Amygdala (tissue), 56 donors: ENCODE measurements at places on chromosomes 11 and 22.

- no peak for DNase-seq
Observed at GRCh38 chr11:121448431-121448941, 3.6 kb upstream of the SORL1 start.

GRCh38 chr11:70339066-70339465, 59.3 kb upstream of the CTTN start:
- no peak for DNase-seq

- DNase-seq, result no peak
Observed at GRCh38 chr11:66115638-66116301, 45.7 kb downstream of the PACS1 start.

- no peak for DNase-seq
Observed at GRCh38 chr22:17403906-17404305, 34.6 kb downstream of the CECR2 start.

GRCh38 chr11:65786786-65787636, at the start of gene OVOL1:
TSS of gene OVOL1 (plus strand) at chr11:65787063. CDS start at chr11:65787374, 311 bp downstream.
- DNase-seq, result no peak

- DNase-seq, result no peak
Observed at GRCh38 chr22:23526596-23527316, 53.3 kb downstream of the IGLL1 start.

DNA sequence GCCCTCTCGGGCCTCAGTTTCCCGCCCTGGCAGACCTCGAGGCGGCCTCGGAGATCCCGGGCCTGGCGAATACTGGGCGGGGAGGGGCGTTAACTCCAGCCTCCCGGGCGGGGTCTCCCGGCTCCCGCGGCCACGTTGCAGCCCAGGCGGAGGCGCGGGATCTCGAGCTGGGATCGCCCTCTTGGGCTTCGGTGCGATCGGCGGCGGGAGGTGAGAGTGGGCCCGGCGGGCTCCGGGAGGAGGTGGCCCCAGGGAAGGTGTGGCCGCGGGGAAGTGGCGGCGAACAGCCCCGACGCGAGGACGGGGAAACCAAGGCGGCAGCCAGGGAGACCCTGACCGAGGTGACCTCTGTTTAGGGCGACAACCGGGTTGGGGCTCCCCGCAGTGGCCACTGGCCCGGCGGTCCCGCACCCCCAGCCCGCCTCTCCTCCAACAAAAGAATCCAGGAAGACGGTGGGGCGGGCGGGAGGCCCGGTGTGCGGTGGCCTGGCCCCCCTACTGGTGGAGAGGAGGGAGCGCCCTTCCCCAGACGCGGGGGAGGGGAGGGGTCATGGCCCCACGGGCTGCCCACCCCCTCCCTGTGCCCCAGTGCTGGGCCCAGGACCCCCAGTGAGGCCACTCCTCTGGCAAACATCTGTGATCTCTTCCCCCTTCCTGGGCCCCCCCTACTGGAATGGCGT, at the start of gene PHETA2:
Gene PHETA2 (plus strand): TSS at position 117 of the 680 bp plus-strand sequence. CDS start 3,046 bp downstream, outside the sequence.
- DNase-seq, result no peak

GRCh38 chr11:121212536-121213361, 79.8 kb upstream of the SC5D start:
- DNase-seq, result no peak

GRCh38 chr22:49014227-49015201, 813.2 kb downstream of the BRD1 start:
- DNase-seq, result no peak

DNA sequence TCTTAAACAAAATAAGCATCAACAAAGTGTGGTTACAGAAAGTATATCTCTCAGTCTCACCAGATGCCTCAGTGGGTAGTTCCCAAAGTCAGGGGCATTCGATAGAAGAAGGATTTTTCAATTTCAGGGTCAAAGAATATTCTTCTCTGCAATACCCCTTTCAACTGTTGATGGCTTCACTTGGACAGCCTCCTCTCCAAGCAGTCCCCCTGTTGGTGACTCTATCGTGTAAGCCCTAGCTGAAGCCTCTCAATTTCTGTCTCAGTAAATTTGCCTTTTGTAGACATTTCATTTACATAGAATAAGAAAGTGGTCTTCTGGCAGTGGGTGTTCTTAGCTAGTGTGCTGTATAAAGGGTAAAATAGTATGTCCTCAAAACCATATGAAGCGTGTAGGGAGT, 11.3 kb upstream of the CCDC83 start:
- DNase-seq, result no peak

- no peak for DNase-seq
Observed at GRCh38 chr22:35842954-35843353, 125.3 kb downstream of the APOL5 start.

DNA sequence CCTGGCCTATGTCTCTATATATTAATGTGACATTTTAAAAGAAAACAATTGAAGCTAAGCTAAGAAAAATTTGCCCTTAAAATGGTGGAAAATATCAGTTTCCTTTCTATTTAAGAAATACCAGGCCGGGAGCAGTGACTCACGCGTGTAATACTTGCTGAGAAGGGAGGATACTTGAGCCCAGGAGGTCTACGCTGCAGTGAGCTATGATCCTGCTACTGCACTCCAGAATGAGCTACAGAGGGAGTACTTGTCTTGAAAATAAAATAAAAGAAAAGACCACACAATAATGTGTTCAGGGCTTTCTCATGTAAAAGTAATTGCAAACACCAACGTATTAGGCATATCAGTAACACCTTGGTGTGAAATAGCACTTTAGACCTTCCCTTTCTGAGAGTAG, 1.4 kb upstream of the PRSS23 start:
- no peak for DNase-seq

- no peak for DNase-seq
Observed at GRCh38 chr11:115502636-115503082, 1.6 kb downstream of the CADM1 start.

DNA sequence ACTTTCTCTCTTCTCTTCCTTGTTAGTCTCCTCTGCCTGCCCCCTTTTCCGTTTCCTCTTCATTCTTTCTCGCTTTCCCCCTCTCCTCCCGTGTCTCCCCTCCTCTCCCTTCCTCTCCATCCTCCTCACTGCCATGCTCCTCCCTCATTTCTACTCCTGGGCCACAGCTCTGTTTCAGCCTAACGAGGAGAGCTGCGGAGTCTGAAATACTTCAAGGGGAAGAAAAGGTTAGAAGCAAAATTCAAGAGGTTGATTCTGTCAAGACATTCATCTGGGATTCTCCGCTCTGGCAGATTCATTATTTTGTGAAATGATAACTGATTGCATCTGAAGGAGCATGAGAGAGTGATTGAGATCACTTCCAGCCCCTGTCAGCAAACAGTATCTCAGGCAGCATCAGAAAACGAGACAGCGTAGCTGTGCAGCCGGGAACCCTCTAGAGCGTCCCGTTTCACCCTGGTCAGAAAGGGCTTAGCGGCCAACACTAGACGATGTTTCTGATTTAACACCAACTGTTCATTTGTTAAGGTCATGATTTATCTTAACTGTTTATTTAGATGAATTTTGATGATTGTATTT, 279.3 kb upstream of the B3GAT1 start:
- DNase-seq, result no peak

DNA sequence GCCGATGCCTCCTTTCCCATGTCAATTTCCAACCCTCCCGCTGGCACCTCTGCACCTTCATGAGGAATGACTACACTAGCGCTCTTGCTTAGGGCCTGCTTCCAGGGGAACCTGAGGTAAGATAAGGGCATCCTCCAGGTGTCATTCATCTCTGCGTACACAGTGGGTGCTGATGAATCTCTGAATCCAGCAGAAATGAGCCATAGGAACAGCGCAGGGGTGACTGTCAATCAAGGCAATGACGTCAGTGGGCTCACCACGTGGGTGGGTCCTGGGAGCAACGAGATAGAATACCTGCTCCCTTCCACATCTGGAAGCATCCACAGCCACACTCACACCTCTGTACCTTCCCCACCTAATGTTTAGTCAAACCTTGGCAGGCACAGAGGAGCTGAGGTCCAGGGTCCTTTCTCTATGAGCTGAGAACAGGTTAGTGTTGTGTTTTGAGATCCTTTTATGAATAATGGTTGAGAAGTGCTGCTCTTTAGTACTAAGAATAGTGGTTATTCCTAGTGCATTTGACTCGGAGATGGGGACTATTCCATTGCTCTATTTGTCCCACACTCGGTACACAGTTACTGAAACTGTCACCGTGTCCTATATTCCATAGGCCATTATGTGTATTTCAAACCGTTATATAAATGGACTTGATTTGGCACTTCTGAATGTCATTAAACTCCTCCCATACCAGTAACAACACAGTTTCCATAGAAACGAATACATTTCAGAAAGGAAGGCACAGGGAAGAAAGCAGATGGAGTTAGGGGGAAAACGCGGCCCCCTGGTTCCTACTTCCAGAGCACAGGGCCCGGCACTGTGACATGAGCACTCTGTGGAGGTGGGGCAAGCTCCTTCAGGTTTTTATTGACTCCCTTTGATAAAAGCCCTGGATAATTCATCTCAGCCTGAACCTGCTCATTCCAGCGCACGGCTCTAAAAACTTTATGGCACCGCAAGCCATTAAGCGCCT, 193.4 kb downstream of the ST3GAL4 start:
- DNase-seq, result no peak

DNA sequence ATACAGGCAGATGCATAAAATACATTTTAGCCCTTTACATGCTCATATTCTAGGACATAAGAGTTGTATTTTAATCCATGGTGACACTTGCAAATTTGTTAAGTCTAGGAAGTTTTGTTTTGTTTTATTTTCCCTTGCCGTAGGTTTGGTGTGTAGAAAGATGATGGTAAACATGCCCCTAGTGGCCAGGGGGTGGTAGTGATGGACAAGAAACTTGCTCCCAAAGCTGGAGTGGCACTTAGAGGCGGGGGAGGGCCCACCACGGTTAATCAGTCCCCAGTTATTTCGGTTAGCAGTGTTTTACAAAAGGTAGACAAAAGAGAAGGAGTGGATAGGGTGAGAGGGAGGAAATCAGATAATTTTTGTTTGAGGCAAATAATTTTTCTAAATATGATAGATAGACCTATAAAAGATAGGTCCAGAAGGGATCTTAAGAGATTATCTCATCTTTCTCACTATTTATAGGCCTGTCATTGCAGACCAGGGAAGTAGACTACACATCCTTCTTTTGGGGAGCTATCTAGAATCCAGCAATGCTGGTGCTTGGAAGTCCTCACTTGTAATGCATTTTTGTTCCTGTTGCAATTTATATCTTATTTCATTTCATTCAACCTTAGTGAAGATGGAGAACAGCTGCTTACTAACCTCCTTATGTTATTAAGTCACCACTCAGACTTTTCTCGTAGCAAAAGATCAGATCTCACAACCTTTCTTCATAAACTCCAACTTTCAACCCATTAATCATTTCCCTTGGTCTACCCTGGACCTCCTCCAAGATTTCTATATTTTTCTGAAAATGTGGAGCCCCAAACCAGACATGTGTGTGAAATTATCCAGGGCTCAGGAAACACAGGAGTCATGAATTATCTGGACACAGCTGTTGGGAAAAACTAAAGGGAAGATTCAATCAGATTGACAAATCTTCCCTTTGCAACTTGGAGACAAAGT, 5.9 kb upstream of the BDNF start:
- no peak for DNase-seq

DNA sequence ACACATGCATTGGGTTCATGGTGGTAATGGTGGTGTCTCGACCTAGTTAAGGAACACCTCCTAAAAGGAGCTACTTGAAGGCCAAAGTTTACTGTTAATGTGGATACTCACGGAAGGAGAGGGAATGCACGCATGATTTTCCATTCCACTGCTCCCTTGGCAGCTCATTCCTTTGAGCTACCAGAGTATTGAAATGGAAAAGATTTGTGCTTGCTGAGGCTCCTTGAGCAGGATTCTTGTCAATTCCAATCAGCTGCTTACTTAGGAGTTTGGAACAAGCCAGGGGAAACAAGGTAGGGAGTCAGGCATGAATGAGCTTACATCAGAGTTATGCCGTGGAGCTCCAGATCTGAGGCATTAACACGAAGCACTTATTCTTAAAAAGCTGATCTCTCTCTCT, 108.8 kb downstream of the GRIA4 start:
- no peak for DNase-seq
